ENCODE measurements at places on chromosomes 3 and 15.

GRCh38 chr3:436053-436452 lies 239.5 kb downstream of the CHL1 start:
- DNase-seq, result no peak

- DNase-seq, result no peak
Measured at GRCh38 chr3:195880037-195880431, 28.3 kb downstream of the TNK2 start.

GRCh38 chr15:26757141-26757540 lies 15.7 kb downstream of the GABRB3 start:
- no peak for DNase-seq

DNA sequence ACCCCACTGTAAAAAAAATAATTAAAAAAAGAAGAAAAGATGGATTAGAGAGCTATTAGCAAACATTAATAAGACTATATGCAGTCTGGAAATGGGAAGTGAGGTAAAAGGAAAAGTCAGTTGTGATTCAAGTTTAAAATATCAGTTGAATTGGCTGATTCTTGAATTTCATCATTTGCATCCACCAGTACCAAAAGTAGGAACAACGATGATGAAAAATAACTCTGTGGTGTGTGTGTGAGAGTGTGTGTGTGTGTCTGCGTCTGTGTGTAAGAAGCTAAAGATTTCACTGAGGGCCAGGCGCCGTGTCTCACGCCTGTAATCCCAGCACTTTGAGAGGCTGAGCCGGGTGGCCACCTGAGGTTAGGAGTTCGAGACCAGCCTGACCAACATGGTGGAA lies 56.0 kb upstream of the SLC4A7 start:
- no peak for DNase-seq

- DNase-seq, result no peak
Measured at GRCh38 chr3:100123112-100123511, 8.8 kb upstream of the FILIP1L start.

DNA sequence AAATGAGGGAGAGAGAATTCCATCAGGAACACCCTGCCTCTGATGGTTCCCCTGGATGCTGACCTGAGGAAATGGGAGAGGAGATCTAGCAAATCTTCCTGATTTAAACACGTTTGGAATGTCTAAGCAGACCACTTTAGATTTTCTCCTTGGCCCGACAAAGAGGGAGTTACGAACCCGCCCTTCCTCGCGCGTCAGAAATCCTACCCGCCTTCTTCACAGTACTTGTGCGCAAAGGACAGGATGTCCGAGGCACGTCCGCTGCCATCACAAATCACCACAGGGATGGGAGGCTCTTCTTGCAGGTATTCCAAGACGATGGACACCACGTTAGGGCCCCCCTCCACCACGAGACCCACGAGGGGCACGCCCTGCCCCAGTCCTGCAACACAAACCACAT lies 38.6 kb downstream of the TRPM1 start:
- DNase-seq, result no peak

DNA sequence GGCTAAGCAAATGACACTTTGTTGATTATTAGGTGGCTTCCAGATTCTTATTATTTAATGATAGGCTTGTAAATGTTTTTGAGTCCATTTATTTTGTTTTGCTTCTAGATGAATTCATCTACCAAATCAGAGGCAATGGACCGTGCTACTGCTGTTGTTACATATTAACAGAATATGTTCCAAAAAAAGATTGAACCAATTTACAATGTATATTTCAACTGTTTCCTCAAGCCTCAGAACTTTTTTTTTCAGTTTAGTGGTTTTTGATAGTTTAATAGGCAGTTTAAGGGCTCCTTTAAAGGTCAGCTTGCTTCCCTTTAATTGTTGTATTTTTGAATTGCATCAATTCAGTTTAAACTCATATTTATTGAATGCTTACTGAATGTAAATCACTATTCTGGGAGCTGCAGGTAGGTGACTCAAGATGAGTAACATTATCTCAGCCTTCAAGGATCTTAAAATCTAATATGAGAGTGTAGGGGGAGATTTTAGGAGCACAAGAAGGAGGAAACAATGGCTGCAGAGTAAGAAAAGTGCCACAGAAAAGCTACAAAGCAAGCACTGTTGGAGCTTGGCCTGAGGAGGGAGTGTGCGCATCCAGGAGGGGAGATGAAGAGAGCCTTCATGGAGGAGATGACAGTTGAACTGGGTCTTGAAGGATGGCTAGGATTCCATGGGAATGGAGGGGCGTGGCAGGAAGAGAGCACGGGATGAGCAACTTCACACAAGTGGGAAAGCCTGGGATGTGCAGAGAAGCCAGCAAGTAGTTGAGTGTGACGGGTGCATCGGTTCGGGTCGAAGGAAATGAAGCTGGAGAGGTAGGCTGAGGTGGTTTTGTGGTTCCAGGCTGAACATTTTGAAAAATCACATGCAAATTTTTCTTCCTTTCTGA lies 14.7 kb downstream of the MAP2K1 start:
- DNase-seq, result no peak

- no peak for DNase-seq
Measured at GRCh38 chr3:121836064-121836463, 1.1 kb downstream of the EAF2 start.

- no peak for DNase-seq
Measured at GRCh38 chr3:54541369-54541768, 386.5 kb downstream of the LRTM1 start.

Measured in activated CD8-positive, alpha-beta memory T cell treated with anti-CD3 and anti-CD28 coated beads, Interleukin-2, amount 50 U/mL, for 4 hours (primary cell).